ENCODE measurements at places on chromosomes 6 and 20. TPM values are rescaled to one million over a fixed set of nuclear protein-coding genes. Genes with fewer than 3 reads are reported as not detected.

- no peak for ATAC-seq
Measured at GRCh38 chr20:21796059-21796458, 90.6 kb downstream of the PAX1 start.

- ATAC-seq, result no peak
Measured at GRCh38 chr6:36029464-36029863, 1.9 kb downstream of the MAPK14 start.

- ATAC-seq, result peak; percentile 63
Measured at GRCh38 chr20:58264271-58264670, 35.8 kb upstream of the ANKRD60 start.

- ATAC-seq, result no peak
Measured at GRCh38 chr6:8904754-8905153, 469.4 kb upstream of the SLC35B3 start.

- no peak for ATAC-seq
Measured at GRCh38 chr6:147037881-147038280, 166.3 kb upstream of the STXBP5 start.

The ZNFX1 gene
- 10.7 TPM for total RNA-seq

GRCh38 chr6:25154034-25154596, 125.1 kb upstream of the CARMIL1 start:
- no peak for ATAC-seq

- no peak for ATAC-seq
Measured at GRCh38 chr6:143451531-143451930, 926 bp downstream of the PEX3 start.

- no peak for ATAC-seq
Measured at GRCh38 chr6:143064951-143065683, 4.4 kb downstream of the AIG1 start.

The LAMA4 gene
- 8.0 TPM for total RNA-seq

GRCh38 chr6:161080263-161080970, 88.8 kb downstream of the MAP3K4 start:
- no peak for ATAC-seq

The KCNK16 gene
- total RNA-seq, result not detected

The NKX2-2 gene
- total RNA-seq, result not detected

DNA sequence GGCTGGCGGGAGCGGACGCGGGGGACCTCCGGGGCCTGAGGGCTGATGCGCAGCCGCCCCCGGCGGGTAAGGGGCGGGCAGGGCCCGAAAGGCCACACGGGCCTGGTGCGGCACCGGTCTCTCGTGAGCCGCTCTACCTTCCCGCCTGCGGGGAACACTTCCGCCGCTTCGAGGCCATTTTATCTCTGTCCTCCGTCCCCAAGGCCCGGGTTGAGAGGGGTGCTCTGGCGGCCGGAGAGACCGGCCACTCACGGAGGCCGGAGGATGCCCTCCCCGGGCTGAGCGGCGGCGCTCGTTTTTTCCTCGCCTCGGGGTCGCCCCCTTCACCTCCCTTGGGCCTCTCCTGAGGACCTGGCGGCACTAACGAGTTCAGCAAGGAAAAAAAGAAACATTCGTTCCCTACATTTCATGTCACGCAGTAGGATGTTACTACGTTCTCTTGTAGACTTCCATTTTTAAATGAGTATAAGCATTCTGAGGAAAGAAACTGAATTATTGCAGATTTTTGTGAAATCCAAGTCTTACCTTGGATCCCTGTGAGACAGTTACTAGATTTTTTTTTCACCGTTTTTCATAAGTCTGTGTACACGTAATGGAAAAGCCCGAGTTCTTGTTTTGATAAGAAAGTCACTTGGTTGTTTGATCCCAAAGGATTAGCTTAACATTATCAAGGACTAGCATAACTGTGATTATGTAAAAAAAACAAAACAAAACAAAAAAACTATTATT, 575 bp downstream of the WTAP start:
- ATAC-seq, result peak; percentile 30

GRCh38 chr6:7261852-7262461, 51.0 kb downstream of the SSR1 start:
- peak; percentile 37 for ATAC-seq

The RHAG gene
- not detected for total RNA-seq

GRCh38 chr6:167995302-167995701, 2.2 kb upstream of the KIF25 start:
- ATAC-seq, result peak; percentile 20

The RAET1E gene
- 101 TPM for total RNA-seq

The RNF182 gene
- 0.20 TPM for total RNA-seq

GRCh38 chr6:169312658-169313346, 59.2 kb upstream of the THBS2 start:
- no peak for ATAC-seq

DNA sequence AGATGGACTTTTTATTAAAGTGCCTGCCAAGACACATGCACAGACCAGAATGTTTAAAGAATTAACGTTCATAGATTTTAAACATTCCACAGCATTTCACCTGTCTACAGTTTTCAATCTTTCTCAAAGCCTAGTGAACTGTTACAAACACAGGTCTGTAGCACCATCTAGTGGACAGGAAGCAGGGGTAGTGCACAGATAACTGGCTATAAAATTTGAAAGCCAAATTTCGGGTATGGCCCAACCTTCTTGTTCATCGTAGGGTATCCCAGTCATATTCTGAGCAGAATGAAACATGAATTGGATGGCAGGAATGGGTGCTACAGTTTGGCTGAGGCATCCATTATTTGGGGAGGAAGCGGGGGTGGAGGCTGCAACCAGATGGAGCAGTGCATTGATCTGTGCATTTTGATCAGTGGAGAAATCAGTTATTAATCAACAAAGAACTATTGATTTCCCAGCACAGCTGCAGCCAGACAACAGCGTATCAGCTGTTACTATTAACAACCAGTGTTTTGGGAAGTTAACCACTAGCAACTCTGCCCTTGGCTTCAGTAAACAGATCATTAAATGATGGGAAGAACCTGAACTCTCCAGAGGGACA, 56.1 kb upstream of the B3GAT2 start:
- peak; percentile 79 for ATAC-seq
